Activated T-cell treated with anti-CD3 and anti-CD28 coated beads, Interleukin-2, amount 50 U/mL, for 48 hours (primary cell): ENCODE measurements at places on chromosomes 7 and 10.

DNA sequence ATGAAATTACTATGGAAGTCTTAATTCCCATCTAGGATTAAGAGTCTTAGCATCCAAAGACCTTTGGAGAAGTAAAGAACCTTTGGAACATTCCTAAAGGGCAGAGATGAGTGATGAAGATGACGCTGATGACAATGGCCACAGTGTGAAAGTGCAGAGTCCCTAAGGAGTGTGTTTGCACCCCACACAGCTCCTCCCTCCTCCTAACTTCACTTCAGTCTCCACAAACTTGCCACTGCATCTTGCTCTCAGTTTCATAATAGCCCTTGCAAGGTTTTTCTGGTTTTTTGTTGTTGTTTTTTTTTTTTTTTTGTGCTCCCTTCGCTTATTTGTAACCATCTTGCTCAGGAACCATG, 117.5 kb upstream of the ANLN start:
- no peak for DNase-seq

DNA sequence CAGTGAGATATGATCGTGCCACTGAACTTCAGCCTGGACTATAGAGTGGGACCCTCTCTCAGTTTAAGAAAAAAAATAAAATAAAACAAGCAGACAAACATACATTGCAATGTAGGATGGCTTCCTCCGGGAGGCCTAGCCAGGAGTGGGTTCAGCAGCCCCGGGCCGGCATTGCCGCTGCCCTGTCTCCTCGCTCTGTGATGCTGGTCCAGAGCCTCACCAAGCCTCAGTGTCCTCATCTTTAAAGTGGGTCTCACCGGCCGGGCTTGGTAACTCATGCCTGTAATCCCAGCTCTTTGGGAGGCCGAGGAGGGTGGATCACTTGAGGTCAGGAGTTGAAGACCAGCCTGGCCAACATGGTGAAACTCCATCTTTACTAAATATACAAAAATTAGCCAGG, 71.6 kb downstream of the PTPRE start:
- peak; percentile 3 for DNase-seq

DNA sequence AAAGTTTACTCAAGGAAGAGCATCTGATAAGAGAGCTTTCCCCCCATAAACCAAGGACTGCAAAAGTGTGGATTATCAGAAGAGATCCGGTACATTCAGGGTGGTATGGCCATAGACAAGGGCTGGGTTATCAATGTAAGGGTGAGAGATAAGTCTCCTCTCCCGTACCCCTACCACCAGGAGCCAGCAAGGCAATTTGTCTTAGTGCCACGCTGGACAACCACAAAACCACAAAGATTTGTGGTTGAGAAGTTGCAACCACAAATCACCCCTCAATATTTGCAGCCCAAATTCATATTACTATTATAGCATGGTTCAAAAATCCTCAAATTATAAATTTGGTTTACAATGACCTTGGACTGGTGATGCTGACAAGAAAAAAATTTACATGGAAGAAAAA, 2.3 kb upstream of the ZSCAN25 start:
- no peak for DNase-seq

DNA sequence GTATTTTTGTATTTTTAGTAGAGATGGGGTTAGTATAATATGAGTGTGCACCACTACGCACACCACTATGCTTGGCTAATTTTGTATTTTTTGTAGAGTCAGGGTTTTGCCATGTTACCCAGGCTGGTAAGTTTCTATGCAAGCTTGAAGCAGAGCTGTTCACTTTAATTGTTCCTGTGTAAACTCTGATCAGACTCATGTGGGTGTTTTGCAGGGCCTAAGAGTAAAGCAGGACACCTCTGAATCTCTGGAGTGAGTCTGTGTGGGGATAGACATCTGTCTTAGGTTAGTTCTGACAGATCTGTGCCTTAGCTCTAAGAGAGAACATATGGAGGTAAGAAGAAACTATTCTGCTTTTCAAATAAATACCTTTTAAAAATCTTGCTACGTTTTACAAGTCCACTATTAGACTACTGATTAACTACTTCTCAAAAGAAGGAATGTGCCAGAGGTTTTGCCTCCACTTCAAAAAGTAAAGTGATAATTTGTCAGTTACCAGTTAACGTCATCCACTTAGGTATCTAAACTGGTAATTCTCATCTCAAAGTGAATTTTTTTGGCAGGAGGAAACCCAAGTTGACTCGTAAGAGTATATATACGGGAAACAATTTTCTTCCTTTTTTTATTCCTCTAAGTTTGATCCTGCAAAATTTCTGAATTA, 1.1 kb downstream of the COL17A1 start:
- no peak for DNase-seq

DNA sequence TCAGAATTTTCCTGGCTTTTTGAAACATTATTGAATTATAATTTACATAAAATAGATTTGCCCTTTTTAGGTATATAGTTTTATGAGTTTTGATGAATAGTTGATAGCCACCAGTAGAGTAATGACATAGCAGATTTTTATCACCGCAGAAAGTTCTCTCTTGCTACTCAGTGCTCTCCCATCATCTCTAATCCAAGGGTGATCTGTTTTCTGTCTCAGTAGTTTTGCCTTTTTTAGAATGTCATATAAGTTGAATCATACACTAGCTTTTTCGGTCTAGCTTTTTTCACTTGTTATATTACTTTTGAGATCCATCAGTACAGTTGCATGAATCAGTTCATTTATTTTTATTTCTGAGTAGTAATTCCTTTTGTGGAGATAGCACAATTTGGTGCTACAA, 17.9 kb downstream of the RSBN1L start:
- DNase-seq: no peak

DNA sequence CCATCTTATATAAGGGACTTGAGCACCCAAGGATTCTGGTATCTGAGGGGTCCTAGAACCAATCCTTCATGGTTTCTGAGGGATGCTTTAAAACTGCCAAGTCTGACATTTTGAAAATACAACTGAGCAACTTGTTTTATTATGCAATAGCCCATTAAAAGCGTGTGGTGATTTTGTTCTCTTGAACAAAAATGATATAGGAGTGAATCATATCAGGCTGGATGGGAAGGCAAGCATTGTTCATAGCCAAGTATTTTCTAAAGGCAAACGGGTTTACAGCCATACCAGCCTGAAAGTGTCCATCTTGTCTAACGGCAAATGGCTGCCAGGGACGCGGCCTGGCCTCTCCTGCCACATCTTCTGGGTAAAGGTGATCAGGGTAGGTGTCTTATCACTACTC, 23.4 kb downstream of the RPP38 start:
- no peak for DNase-seq

DNA sequence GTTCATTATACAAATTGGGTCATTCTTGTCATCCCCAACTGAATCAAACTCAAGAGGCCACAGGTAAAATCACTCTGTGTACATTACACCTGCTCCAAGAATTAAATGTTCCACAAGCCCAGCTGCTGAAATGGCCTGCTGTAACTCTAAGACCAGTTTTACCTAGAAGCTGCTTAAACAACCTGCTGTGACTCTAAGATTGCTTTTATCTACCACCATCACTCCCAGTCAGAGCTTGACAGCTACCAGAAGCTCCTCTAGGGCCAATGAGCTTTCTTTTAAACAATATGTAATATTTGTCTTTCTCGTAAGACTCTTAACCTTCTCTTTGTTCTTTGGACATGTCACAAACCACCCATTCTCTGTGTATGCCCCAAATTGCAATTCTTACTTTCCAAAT, 141.8 kb upstream of the LRGUK start:
- DNase-seq: no peak

- DNase-seq: no peak
These were observed 1.2 kb downstream of the SGCE start for GRCh38 chr7:94654783-94655125.

DNA sequence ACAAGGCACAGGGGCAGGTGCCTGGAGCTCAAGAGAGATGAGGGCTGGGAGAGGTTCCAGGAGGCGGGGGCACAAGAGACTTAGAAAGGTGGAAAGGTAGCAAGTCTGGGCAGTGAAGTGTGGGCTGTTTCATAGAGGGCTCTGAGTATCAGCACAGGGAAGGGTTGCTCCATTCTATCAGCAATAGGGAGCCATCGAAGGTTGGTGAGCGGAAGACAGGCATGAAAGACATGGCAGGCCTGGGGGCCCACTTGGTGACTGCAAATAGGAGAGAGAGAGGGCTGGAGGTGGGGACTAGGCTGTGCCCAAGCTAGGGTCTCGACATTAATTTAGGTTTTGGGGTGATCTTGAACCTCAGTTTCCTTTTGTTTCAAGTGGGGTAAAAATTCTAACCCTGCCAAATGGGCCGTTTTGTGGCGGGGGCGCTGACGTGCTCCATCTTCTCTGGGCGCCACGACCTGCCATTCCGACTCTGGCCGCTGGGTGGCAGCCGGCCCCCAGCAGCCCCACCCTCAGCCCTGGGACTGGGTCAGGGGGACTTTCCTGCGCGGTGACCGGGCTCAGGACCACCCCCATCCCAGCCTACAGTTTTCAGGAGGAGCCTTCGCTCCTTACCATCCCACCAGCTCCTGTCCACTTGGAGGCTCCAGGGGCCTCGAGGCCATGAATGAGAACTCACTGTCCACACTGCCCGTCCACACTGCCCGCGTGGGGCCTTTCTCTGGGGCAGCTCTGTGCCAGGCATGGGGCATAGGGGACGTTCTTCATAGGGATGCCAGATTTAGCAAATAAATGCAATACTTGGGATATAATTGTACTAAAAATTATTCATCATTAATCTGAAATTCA, 37.2 kb upstream of the PCBD1 start:
- DNase-seq: peak; percentile 79
